ENCODE measurements at places on chromosomes 6 and 20. TPM values are rescaled to one million over a fixed set of nuclear protein-coding genes. Genes with fewer than 3 reads are reported as not detected.

DNA sequence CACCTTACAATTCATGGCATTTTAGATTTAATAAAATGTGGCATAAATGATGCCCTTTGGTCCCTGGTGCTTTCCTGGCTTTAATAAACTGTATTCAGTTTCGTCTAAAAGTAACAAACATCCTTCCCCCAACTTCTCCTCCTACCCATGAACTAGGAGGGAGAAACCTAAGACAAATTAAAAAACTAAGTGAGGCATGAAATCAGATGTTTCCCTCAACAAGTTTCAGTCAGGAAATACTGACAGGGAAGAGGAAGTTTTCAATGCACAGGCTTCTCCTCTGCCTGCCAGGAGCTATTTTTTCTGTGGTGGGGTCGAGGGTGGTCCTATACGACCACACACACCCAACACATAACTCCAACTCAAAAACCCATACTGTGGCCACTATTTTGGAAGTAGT, 10.0 kb downstream of the HBS1L start:
- DNase-seq: no peak

- no peak for DNase-seq
Observed at GRCh38 chr20:29497261-29497671, 1760.2 kb upstream of the DEFB115 start.

ZNF337 gene
- 20.1 TPM for total RNA-seq

HDGFL1 gene
- not detected for total RNA-seq

DNA sequence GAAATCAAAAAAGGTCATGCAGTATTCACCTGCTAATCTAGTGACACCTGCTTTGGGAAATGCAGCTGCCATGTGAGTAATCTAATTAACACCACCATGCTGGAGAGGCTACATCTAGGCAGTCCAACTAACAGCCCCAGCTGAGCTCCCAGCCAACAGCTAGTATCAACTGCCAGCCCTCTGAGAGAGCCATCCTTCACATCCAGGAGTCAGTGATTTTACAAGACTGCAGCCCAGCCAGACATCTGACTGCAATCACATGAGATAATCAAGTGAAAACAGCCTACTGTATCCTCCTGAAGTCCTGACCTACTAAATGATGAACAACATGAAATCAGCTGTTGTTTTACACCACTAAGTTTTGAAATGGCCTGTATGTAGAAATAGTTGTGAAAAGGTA, 298.4 kb downstream of the TRDN start:
- no peak for DNase-seq

GRCh38 chr6:16602035-16602434, 159.2 kb downstream of the ATXN1 start:
- no peak for DNase-seq

- no peak for DNase-seq
Observed at GRCh38 chr6:17237246-17237645, 43.9 kb upstream of the RBM24 start.

TGM3 gene
- total RNA-seq: 27.7 TPM

DNA sequence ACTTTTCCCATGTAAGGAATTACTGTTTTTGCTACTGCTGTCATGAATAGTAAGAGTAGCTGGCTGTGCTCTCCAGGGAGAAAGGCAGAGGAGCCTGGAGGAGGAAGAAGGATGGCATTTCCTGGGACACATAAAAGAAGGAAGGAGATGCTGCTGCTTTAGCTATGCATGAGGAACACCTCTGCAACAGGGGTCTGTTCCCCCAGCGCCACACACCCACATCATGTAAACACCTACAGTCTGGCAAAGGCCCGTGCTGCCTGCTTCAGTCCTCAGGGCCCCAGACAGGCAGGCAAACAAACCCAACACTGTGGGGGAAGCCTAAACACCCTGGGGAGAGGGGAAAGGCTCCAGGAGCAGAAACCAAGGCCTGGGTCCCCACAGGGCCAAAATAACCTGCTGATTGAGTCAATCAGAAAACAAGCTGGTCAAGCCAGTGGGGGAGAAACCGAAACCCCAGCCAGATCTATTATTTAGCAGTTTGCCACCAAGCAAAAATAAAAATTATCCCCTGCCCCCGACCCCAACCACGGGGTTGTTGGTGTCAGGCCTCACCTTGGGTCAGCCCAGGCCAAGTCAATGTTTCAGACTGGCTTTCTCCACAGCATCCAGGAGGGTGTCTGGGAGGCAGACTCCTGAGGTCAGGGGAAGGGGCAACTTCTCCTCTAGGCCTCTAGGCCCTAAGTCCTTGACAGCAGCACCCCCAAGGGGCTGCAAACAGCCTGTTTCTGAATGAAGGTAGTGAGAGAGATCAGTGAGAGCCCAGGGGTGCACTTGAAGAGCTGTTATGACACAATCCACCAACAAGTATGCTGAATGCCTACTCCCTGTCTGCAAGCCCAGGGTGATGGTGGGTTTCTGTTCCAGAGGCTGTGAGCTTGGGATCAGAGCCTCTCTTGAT, 34.6 kb upstream of the SCUBE3 start:
- no peak for DNase-seq

- DNase-seq: no peak
Observed at GRCh38 chr6:80508885-80509630, 402.6 kb downstream of the BCKDHB start.

PRL gene
- not detected for total RNA-seq

GRCh38 chr6:156585859-156586258, 191.3 kb upstream of the ARID1B start:
- no peak for DNase-seq

LST1 gene
- total RNA-seq: not detected

DNA sequence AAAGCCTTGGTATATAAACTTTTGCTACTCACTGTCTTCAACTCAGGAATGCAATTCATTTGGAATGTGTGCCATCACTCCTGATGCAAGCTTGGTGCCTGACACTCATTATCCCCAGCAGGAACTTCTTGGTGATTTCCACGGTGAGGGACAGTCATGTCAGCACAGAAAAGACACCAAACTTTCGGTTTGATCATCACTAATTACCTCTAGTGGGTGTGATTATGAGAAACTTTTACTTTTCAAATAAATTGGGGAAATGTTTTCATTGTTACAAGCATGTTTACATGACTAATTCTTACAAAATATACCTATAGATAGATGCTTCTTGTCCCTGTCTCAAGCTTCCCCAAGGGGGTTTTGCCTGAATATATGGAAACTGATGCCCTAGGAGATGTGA, 40.9 kb downstream of the RPP40 start:
- DNase-seq: peak; percentile 8

GRCh38 chr6:44253307-44254101, 3.8 kb downstream of the SLC35B2 start:
- DNase-seq: no peak

HEY2 gene
- total RNA-seq: 0.98 TPM

DNA sequence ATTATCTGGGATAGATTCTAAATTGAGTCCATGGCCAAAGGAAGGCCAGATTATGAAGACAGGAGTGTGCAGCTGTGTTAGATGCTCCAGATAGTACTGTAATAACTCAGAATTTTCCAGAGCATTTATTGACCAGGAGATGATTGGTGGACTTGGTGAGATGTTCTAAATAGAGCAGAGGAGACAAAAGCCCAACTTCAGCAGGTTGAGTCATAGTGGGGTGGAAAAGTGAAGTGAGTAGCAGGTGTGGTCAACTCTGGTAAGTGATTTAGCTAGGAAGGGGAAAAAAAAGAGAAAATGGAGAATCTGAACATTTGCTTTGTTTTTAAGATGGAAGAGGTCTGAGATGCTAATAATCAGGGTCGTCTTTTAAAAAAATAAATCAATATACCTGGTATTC, 227.4 kb downstream of the TMEM200A start:
- DNase-seq: no peak

DNA sequence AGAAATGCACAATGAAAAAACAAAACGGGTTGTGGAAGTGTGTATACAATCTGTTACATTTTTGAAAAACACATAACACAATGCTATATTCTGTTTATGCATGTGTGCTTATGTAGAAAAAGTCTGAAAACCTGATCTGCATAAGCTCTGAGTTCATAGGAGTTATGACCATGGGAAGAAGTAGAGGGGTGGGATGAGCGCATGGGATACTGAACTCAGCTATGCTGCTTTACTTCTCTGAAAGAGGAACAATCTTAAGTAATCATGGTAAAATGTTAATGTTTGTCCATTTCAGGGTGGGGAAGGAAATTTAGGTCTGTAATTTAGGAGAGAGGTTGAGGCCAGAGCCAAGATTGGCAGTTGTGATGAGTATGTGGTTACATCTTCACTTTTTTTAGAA, 126.8 kb downstream of the MTHFD1L start:
- DNase-seq: no peak

DNA sequence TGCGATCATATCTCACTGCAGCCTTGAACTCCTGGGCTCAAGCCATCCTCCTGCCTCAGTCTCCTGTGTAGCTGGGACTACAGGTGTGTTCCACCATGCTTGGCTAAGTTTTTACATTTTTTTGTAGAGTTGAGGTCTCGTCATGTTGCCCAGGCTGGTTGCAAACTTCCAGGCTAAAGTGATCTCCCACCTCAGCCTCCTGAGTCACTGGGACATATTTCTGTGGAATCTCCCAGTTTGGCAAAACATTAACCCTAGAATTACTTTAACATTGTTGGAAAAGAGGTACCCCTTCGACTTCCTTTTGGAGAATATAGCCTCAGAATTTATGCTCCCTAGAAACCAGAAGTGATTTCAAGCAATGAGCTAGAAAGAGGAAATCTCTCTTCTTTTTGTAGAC, 57.2 kb downstream of the SHLD1 start:
- DNase-seq: no peak

- DNase-seq: no peak
Observed at GRCh38 chr6:91081452-91082067, 494.7 kb upstream of the MAP3K7 start.

Data from vagina (tissue), 2 donors.